ENCODE measurements at places on chromosomes 1 and 21. TPM values are rescaled to one million over a fixed set of nuclear protein-coding genes. Genes with fewer than 3 reads are reported as not detected.

The SPATA17 gene
- 0.40 TPM for total RNA-seq

The CCDC190 gene
- 0.24 TPM for total RNA-seq

The SLC27A3 gene
- total RNA-seq, result 9.0 TPM

The MIXL1 gene
- 0.32 TPM for total RNA-seq

The GLMP gene
- 13.4 TPM for total RNA-seq

The APOBEC4 gene
- not detected for total RNA-seq

The IFNLR1 gene
- total RNA-seq, result 3.2 TPM

- no peaks in the 10 kb centered on the region for H3K36me3 ChIP-seq
- no peak overlapping the region for H3K27ac ChIP-seq
- H3K4me1 ChIP-seq, result no peaks in the 10 kb centered on the region
- H3K27me3 ChIP-seq, result no peaks in the 10 kb centered on the region
These were observed 221.0 kb upstream of the FOXD3 start for GRCh38 chr1:63101336-63101735.

GRCh38 chr1:63906047-63906704 lies 132.4 kb downstream of the ROR1 start:
- H3K4me1 ChIP-seq, result no peaks in the 10 kb centered on the region
- H3K36me3 ChIP-seq, result no peaks in the 10 kb centered on the region
- H3K4me3 ChIP-seq, result no peak overlapping the region
- no peak overlapping the region for H3K27ac ChIP-seq

- H3K27me3 ChIP-seq, result no peaks in the 10 kb centered on the region
- DNase-seq, result no peak
- H3K4me1 ChIP-seq, result peaks cover 6% of the 10 kb centered on the region
- H3K27ac ChIP-seq, result no peak overlapping the region
These were observed 58.0 kb downstream of the MEGF6 start for GRCh38 chr1:3553166-3553939.

- H3K4me3 ChIP-seq, result no peak overlapping the region
- no peaks in the 10 kb centered on the region for H3K27me3 ChIP-seq
- H3K36me3 ChIP-seq, result no peaks in the 10 kb centered on the region
These were observed 338.2 kb downstream of the KIF26B start for GRCh38 chr1:245493029-245493428.

GRCh38 chr1:115632251-115633026 lies 9.3 kb upstream of the VANGL1 start:
- no peak overlapping the region for H3K4me3 ChIP-seq
- no peak for DNase-seq
- H3K4me1 ChIP-seq, result no peaks in the 10 kb centered on the region
- H3K27ac ChIP-seq, result no peak overlapping the region

GRCh38 chr1:1206966-1207531 lies 657 bp upstream of the TNFRSF18 start:
- H3K4me1 ChIP-seq, result no peaks in the 10 kb centered on the region
- peak; percentile 5 for DNase-seq
- H3K27me3 ChIP-seq, result peaks cover 25% of the 10 kb centered on the region
- no peaks in the 10 kb centered on the region for H3K36me3 ChIP-seq
- H3K4me3 ChIP-seq, result no peak overlapping the region
- H3K27ac ChIP-seq, result no peak overlapping the region

- H3K36me3 ChIP-seq, result no peaks in the 10 kb centered on the region
- H3K27me3 ChIP-seq, result no peaks in the 10 kb centered on the region
- H3K4me3 ChIP-seq, result no peak overlapping the region
- no peak overlapping the region for H3K27ac ChIP-seq
- H3K4me1 ChIP-seq, result no peaks in the 10 kb centered on the region
These were observed 180.2 kb downstream of the NR5A2 start for GRCh38 chr1:200207711-200208126.

- H3K27me3 ChIP-seq, result no peaks in the 10 kb centered on the region
- H3K4me1 ChIP-seq, result no peaks in the 10 kb centered on the region
- no peaks in the 10 kb centered on the region for H3K36me3 ChIP-seq
- no peak overlapping the region for H3K27ac ChIP-seq
- no peak for DNase-seq
These were observed 633.7 kb downstream of the USP25 start for GRCh38 chr21:16363518-16363917.

DNA sequence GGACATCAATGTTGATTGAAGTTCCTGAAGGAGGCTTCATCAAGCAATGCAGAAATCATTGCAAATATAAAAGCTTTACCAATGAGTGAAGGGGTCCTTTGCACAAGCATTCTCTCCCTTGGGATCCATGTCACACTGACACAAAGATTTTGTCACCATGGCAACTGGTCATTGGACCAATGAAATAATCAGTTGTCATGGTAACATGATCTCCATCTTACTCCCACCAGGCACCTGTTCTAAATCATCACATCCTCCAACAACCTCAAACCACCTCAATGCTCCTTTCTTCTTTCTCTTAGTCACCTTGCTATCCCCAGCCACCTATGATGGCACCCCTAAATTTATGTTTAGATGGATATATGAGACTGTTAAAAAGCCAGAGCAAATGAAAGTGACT lies 13.5 kb upstream of the FOXJ3 start:
- no peaks in the 10 kb centered on the region for H3K4me1 ChIP-seq
- H3K27me3 ChIP-seq, result peaks cover 9% of the 10 kb centered on the region
- H3K36me3 ChIP-seq, result no peaks in the 10 kb centered on the region
- no peak overlapping the region for H3K4me3 ChIP-seq
- H3K27ac ChIP-seq, result no peak overlapping the region

- H3K27me3 ChIP-seq, result no peaks in the 10 kb centered on the region
- H3K36me3 ChIP-seq, result no peaks in the 10 kb centered on the region
- H3K4me1 ChIP-seq, result no peaks in the 10 kb centered on the region
- no peak overlapping the region for H3K27ac ChIP-seq
These were observed 402.4 kb downstream of the USH2A start for GRCh38 chr1:216020743-216021345.

GRCh38 chr1:203661572-203661971 lies 34.9 kb downstream of the ATP2B4 start:
- no peak overlapping the region for H3K4me3 ChIP-seq
- DNase-seq, result peak; percentile 59
- peak overlapping the region; percentile 38 for H3K27ac ChIP-seq
- no peaks in the 10 kb centered on the region for H3K36me3 ChIP-seq
- no peaks in the 10 kb centered on the region for H3K27me3 ChIP-seq

GRCh38 chr1:85597709-85598108 lies 17.1 kb downstream of the CCN1 start:
- no peaks in the 10 kb centered on the region for H3K36me3 ChIP-seq
- no peak for DNase-seq
- no peak overlapping the region for H3K27ac ChIP-seq
- H3K4me3 ChIP-seq, result no peak overlapping the region

- peaks cover 31% of the 10 kb centered on the region for H3K4me1 ChIP-seq
- no peak overlapping the region for H3K4me3 ChIP-seq
- no peaks in the 10 kb centered on the region for H3K36me3 ChIP-seq
- H3K27me3 ChIP-seq, result no peaks in the 10 kb centered on the region
- H3K27ac ChIP-seq, result no peak overlapping the region
- DNase-seq, result no peak
These were observed 96.5 kb downstream of the NEK7 start for GRCh38 chr1:198253259-198253658.

GRCh38 chr1:205284420-205285144 lies 37.0 kb downstream of the NUAK2 start:
- no peak overlapping the region for H3K4me3 ChIP-seq
- H3K4me1 ChIP-seq, result peaks cover 5% of the 10 kb centered on the region
- H3K27ac ChIP-seq, result peak overlapping the region; percentile 88
- no peaks in the 10 kb centered on the region for H3K36me3 ChIP-seq
- no peaks in the 10 kb centered on the region for H3K27me3 ChIP-seq

All from heart left ventricle (tissue), 16 donors.